T1000 (cell line): ENCODE measurements at places on chromosomes 13 and 19.

- DNase-seq: no peak
Observed at GRCh38 chr13:83547043-83547442, 335.2 kb downstream of the SLITRK1 start.

DNA sequence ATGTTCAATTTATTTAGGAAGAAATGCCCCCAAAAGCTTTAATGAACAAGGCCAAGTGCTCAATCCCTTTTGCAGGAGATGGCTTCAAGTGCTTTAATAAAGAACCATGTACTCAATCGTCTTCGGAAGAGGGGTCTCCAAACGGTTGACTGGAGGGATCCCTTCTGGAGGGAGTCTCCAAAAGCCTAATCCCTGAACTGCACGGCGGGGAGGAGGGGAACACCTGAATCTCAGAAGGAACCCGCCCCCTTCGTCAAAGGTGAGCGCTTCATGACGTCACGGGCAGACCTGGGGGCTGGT lies 505 bp downstream of the PAF1 start:
- DNase-seq: no peak

- DNase-seq: no peak
Observed at GRCh38 chr19:55590617-55591016, 8.7 kb downstream of the FIZ1 start.

- DNase-seq: no peak
Observed at GRCh38 chr19:39139305-39139874, 13.8 kb downstream of the PAK4 start.

GRCh38 chr19:3771906-3772455 lies at the start of gene RAX2:
TSS of gene RAX2 (minus strand) at chr19:3772228. CDS start at chr19:3771742, 486 bp downstream.
- no peak for DNase-seq
